ENCODE measurements at places on chromosomes 3 and 15.

GRCh38 chr3:123684209-123684608 is 99.4 kb upstream of the HACD2 start:
- DNase-seq = no peak

DNA sequence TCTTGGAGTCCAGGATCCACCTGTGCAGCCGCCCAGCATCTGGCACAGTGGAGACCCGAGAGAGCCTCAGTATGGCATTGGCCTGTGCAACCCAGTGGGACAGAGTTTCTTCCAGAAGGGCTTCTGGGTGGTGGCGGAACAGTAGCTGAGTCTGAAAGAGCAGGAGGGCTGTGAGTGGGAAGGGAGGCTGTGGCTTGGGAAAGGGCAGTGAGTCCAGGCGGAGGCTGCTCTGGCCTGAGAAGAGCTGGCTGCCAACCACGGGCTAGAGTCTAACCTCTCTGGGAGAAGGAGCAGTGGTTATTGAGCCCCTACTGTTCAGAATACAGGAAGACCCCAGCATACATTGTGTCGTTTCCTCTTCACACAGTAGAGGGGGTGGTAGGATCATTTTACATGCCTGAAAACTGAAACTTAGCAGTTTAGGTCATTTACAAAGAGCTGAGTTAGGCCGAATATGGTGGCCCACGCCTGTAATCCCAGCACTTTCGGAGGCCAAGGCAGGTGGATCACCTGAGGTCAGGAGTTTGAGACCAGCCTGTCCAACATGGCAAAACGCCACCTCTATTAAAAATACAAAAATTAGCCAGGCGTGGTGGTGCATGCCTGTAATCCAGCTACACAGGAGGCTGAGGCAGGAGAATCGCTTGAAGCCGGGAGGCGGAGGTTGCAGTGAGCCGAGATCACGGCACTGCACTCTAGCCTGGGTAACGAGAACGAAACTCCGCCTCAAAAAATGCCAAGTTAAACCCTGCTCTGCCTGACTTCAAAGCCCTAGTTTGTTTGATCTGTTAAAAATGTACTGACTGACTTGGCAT is 3.2 kb downstream of the AEN start:
- no peak for DNase-seq

GRCh38 chr15:70430069-70430468 is 332.4 kb upstream of the TLE3 start:
- no peak for DNase-seq

DNA sequence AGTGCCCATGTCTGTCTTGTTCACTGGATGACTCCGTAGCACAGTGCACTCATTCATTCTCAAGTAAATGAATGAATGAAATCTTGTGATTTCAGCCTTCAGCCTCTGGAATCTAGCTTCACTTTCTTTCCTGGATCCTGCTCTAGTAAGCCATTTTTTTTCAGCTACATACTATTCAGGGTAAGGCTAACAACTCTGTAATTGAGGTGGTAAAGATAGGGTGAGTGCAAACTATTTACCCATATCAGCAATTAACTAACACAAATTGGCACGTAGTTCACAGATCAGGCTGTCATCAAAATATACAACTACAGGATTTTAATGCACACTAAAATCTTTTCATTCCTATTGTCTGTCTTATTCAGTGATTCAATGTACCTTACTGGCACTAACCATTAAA is 195.1 kb upstream of the SLC2A2 start:
- DNase-seq = no peak

- DNase-seq = no peak
These were observed 105.7 kb downstream of the ZNF385D start for GRCh38 chr3:21645121-21645897.

DNA sequence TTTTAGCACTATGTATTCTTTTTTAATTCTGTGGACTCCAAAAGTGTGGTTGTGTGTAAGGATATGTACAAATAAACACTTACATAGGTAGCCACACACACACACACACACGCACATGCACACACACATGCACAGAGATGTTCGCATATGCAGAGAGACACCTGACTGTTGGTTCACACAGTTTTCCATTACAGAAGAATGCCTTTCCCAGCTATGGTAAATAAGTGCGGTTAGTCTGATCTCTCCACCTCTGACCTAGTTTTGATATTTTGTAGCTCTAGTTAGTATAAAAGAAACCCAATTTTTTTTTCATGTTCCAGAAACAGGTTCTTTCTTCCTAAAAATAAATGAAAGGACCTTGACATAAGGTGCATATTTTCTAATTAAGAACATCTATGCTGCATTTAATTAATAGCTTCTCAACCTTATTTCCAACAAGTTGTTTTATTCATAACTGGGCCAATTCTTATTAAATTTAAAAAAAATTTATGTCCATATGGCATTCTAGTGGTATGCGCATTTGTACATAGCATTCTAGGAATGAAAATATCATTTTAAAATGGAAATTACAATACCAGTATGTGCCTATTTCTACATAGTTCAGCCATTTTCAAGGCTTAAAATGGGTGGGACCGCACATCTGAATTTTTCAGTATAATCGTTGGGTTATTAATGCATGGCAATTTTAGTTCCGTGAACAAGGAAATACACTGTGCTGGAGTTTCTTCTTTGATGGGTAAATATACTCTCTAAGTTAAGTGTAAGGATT is 27.2 kb downstream of the TMEM108 start:
- DNase-seq = no peak

GRCh38 chr3:123883111-123883510 is 1.0 kb downstream of the MYLK start:
- DNase-seq = peak; percentile 21

GRCh38 chr15:69854521-69855181 is 243.1 kb downstream of the TLE3 start:
- no peak for DNase-seq

DNA sequence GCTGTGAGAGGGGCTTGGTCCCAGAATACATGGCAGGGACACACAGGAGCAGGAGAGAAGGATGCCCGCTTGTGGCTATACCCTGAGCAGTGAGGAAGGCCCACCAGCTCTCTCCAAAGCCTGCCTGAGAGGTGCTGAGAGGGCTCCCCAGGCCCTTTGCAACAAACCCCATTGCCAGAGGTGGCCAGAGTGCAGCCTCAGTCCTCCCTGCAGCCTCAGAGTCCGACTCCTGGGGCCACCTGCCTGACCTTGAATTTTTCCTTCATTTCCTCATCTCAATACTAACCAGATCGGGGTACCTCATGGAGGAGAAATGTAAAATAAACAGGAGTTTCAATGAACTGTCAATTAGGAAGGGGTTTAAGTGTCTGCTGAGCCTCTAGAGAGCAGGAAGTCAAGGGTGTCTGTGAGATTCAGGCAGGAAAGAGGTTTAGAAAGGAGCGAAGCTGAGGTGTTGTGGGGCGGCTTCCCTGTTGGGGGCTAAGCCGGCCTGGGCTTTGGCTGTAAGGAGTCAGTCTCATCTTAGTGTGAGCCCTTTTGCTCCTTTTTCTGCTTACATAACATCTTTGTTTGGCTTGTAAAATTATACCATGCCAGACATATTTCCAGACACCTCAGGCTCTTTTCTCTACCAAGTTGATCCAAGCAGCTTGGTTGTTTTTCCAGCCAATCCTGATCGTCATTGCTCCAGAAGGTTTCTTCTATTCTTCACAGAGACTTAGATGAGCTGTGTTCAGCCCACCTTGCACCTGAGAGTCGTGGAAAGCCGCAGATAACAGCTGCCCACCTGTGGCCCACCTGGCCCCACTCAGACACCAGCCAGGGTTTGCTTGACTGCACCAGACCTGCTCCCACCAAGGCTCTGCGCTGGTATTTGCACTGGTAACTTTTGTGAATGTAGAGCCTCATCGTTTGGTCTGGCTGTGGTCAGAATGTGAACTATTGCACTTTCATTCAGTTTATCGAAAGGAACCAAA is 36.7 kb downstream of the CMTM7 start:
- no peak for DNase-seq

DNA sequence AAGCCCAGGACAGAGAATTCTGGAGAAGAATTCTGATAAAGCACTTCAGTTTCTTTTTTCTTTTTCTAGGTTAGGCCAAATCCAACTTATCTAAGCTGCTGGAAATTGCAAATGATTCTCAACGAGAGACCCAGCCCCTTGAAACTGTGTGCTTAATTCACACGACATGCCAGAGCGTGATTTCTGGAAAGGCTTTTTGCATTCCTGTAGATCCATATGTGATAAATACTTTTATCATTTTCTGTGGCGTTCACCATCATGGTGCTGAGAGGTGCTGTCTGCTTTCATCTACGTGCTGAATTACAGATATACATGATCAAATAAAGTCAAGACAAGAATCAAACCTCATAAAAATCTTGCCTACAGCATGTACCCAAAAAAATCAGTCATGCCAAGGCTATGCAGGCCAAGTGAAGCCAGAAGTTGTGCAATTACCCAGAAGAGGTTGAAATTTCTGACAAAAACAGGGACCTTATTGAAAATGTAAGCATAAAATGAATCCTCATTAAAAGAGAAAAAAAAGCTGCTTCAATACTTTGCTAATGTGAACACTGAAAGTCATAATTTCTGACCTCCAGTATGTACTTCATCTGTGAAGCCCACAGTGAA is 10.8 kb upstream of the MEF2A start:
- DNase-seq = no peak

DNA sequence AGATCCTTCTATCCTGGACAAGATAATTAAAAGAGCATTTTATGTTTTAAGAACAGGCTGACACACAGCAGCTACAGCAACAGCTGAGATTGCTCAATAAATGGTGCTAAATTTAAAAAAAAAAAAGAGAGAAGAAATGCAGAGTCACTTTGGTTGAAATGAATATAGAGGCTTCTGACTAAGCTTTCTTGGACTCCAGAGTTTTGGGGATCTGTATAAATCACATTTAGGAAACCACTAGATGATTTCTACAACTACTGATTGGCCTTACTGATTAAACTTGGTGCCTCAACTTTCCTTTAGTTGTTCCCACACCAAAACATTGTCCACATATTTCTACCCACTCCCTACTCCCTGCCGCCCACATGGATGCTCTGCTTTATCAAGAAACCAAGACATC is 132.9 kb upstream of the ZBTB20 start:
- DNase-seq = no peak

DNA sequence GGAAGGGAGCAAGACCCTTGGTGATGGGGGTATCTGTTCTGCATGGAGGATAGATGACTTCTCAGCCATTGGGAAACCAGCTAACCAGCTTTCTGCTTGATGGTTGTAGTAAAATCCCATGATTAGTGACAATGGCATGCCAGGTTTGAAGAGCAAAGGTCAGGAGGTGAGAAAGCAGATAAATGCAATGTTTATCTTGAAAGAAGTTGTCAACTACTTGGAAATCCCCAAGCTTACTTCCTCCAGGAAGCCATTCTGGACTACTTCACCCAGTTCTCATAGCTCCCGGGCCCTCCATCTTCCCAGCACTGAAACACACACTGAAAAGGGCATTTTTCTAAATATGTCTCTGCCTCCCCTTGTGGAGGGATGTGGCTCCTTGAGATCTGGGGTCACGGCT is 51.3 kb downstream of the SMAD3 start:
- peak; percentile 54 for DNase-seq

GRCh38 chr3:128588147-128588546 is 62.5 kb downstream of the RPN1 start:
- DNase-seq = no peak

GRCh38 chr15:65927545-65927944 is 58.3 kb downstream of the RAB11A start:
- no peak for DNase-seq

DNA sequence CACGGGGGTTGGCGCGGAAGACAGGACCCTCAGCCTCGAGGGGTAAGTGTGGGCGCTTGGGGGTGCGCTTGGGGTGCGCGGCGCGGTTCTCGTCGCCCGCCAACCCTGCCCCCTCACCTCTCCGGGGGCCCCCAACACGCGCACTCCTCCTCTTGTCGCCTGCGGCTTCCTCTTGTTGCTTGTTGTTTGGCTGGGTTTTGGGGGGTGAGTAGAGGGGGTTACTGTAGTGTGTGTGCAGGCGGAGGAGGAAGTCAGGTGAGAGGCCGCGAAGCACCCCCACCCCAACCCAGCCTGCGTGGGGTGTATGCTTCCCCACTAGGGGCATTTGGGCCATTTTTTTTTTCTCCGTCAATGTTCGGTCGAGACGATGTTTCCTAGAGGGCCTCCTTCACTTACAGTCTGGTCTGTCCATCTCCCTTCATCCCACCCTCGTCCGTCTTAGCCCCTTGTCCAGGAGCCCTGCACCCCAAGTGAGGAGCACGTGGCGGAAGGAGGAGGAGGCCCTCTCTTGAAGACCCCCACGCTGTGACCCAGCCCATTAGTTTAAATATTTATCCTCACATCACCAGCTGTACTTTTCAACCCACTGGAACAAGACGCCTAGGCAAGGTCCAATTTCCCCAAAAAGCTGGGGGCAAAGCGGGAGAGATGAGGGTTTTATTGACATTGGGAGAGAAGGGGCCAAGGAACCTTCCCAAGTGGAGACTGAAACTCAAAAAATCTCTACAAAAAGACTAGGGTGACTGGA is 20.4 kb upstream of the SATB1 start:
- peak; percentile 41 for DNase-seq

GRCh38 chr3:173743111-173743510 is 345.6 kb downstream of the NLGN1 start:
- no peak for DNase-seq

GRCh38 chr3:26757978-26758377 is 135.4 kb downstream of the LRRC3B start:
- DNase-seq = no peak

DNA sequence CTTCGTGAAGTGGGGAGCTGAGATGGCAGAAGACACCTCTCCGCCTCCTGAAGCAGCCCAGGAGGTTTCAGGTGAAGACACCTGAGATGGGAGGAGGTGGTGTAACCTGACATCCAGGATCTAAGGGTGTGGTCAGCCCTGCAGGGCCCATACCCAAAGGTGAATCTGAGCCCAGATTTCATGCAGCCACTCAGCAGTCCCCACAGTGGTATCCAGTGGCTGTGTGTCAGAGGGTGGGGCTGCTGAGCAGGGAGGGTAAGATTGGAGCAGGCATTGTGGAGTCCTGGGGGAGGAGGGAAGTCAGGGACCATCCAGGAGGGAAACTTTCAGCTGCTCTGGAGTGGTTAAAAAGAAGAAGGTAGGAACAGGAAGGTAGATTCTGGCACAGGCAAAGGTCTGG is 46.0 kb upstream of the SMAD6 start:
- no peak for DNase-seq

DNA sequence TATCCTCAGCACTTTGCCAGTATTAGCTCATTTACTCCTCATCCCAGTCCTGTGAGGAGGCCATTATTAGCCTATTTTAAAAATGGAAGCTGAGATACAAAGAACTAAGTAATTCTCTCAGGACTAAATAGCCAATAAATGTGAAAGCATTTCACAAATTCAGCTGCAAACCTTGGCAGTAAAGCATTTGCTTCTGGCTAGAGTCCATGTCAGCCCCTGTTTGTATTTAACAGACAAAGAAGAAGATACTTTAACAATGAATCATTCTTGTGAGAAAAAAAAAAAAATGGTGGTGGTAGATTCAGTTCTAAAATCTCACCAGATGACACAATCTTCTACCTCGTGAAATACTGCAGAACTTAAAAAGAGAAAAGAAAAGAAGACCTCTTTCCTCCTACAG is 85.0 kb upstream of the CNTN6 start:
- no peak for DNase-seq

- DNase-seq = no peak
These were observed 15.7 kb downstream of the OXNAD1 start for GRCh38 chr3:16280671-16281070.
